Neural progenitor cell (in vitro differentiated cells): ENCODE measurements at places on chromosomes 5 and 9.

- no peaks in the 10 kb centered on the region for H3K4me1 ChIP-seq
- no peak for DNase-seq
- H3K36me3 ChIP-seq = no peaks in the 10 kb centered on the region
- no peak overlapping the region for H3K27ac ChIP-seq
These were observed 181.3 kb downstream of the GRIA1 start for GRCh38 chr5:153671653-153672346.

DNA sequence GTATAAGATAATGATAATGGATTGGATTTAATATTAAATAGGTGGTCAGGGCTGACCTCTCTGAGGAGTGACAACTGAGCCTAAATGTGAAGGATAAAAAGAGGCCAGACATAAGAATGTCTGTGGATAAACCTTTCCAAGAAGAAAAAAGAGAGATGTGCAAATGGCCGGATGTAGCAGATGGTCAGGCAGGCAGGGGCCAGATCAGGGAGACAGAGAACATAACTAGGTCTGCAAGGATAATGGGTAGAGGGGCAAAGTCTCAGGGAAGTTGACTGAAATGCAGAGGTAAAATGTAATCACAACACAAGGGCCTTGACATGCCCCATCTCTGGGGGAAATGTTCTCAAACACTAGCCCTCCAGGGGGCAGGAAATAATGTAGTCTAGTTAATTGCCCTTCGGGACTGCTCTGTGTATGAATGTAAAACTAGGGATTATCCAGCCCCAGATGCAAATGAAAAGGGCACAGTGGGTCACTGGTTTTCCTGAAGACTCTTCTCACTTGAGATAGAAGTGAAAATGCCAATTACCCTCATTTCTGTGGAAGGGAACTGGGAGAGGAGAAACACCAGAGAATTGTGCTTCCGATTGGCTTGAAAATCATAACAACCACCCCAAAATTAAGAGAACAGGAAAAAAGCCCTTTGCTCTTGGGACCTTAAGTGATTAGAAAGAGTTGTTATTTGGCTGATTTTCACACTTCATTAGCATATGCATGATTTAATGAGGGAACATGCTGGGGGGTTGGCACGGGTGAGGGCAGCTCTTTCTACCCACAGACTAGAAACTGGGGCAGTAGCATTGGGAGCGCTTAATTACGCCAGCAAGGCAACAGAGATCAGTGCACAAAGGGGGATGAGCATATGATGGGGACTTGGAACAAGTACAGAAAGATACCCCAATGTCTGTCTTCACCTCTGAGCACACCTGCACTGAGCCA lies 88.6 kb downstream of the PPP2R2B start:
- peak overlapping the region; percentile 93 for H3K27ac ChIP-seq
- H3K4me3 ChIP-seq = peak overlapping the region; percentile 19

DNA sequence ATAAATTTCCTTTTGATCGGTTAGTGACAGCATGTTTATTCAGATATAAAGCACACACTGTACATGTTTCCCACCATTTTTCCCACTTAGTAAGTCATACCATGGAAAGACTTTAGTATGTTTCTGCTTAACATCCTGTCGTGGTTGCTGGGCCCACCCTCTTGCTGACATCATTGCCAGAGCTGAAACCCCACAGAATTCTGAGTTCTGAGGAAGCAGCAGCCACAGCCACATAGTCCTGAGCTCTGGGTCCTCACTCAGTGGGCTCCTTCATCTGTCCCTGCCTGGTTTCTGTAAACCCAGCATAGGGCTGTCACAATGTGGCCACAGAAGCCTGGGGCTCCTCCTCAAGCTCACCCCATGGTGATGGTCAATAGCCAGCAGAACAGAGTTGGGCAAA lies 441.5 kb downstream of the ENC1 start:
- no peak for DNase-seq
- H3K27me3 ChIP-seq = no peaks in the 10 kb centered on the region
- no peak overlapping the region for H3K27ac ChIP-seq
- H3K4me3 ChIP-seq = no peak overlapping the region

GRCh38 chr5:137341831-137342230 lies 157.3 kb downstream of the SPOCK1 start:
- no peak for DNase-seq
- H3K36me3 ChIP-seq = no peaks in the 10 kb centered on the region
- no peaks in the 10 kb centered on the region for H3K27me3 ChIP-seq
- no peak overlapping the region for H3K4me3 ChIP-seq
- no peak overlapping the region for H3K27ac ChIP-seq

DNA sequence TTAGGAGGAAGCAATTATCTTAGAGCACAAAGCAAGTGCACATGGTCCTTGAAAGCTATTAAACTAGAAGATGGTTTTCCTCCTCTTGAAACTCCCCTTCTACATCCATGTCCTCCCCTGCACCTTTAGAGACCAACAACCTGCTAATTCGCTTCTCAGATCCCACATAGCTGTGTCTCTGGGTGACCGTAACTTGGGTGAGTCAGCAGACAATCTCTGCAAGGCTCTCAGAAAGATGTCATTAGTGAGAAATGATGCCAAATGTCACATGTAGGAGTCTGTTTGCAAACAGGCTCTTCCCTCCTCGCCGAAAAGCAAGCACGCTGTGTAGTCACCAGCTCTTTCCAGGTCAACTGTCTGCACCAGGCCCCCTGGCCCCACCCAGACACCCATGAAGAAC lies 291.8 kb downstream of the SLIT3 start:
- H3K36me3 ChIP-seq = no peaks in the 10 kb centered on the region
- no peak overlapping the region for H3K4me3 ChIP-seq
- no peaks in the 10 kb centered on the region for H3K27me3 ChIP-seq
- peaks cover 22% of the 10 kb centered on the region for H3K4me1 ChIP-seq

DNA sequence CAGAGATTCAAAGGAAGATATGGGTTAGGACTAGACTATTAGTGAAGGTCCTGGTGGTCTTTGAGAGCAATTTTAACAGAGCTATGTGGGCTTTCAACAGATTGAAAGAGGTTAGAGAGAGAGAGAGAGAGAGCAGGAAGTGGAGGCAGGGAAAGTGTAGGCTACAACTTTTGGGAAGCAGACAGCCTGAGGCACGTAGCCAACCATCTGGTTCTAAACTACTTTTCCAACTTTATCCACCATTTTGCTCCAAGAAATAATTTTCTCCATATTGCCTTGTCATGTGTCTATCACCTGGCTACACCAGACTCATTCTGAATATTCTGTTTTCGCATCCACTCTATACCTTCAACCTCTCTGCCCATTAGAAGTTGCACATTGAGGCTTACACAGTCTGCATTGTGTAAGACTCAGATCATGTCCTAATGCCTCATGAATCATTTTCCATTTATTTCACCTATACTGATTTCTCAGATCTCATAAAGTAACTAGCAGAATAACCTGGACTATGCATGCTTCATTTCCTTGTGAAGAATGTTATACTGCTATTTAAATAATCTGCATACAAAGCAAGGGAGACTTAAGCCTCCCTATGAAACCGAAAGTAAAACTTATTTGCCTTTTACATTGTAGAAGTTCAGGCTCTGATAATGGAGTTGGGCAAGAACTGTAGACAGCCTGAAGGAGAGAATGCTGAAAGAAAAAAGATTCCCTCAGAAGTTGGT lies 235.6 kb downstream of the ELAVL2 start:
- no peak overlapping the region for H3K4me3 ChIP-seq
- peaks cover 38% of the 10 kb centered on the region for H3K4me1 ChIP-seq
- H3K27me3 ChIP-seq = no peaks in the 10 kb centered on the region
- no peak for DNase-seq
- H3K36me3 ChIP-seq = no peaks in the 10 kb centered on the region

DNA sequence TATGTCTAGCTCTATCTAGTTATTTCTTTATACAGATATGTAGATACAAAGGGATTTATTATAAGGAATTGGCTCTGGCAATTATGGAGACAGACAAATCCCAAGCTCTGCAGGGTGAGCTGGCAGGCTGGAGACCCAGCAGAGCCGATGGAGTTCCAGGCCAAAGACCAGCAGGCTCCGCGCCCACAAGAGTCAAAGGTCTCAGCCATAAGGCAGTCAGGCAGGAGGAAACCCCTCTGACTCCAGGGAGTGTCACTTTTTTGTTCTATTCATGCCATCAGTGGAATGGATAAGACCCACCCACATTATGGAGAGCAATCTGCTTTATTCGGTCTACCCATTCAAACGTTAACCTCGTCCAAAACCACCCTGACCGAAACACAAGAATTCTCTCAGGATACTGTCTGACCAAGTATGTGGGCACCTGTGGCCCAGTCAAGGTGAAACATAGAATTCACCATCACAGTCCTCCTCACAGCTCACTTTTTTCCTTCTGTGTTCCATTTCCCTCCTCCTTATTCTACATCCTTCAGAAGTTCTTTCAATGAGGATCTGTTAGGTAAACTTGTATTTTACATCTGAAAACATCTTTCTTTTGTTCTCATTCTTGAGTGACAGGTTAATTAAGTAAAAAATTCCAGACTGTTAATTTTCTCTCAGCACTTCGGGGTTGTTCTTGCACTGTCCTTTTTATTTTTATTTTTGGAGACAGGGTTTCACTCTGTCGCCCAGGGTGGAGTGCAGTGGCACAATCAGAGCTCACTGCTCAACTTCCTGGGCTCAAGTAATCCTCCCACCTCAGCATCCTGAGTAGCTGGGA lies 21.2 kb downstream of the RNF130 start:
- no peak overlapping the region for H3K4me3 ChIP-seq
- H3K27me3 ChIP-seq = no peaks in the 10 kb centered on the region
- H3K36me3 ChIP-seq = peaks cover 7% of the 10 kb centered on the region
- no peak overlapping the region for H3K27ac ChIP-seq
- H3K4me1 ChIP-seq = peaks cover 49% of the 10 kb centered on the region
- DNase-seq = no peak
